ENCODE measurements at places on chromosomes 7 and 10.

- no peak for DNase-seq
Measured at GRCh38 chr10:44923611-44924010, 12.5 kb downstream of the TMEM72 start.

GRCh38 chr7:157439149-157439548 is 102.3 kb downstream of the DNAJB6 start:
- DNase-seq: peak; percentile 30

- no peak for DNase-seq
Measured at GRCh38 chr7:73437621-73438416, 4.2 kb downstream of the FZD9 start.

DNA sequence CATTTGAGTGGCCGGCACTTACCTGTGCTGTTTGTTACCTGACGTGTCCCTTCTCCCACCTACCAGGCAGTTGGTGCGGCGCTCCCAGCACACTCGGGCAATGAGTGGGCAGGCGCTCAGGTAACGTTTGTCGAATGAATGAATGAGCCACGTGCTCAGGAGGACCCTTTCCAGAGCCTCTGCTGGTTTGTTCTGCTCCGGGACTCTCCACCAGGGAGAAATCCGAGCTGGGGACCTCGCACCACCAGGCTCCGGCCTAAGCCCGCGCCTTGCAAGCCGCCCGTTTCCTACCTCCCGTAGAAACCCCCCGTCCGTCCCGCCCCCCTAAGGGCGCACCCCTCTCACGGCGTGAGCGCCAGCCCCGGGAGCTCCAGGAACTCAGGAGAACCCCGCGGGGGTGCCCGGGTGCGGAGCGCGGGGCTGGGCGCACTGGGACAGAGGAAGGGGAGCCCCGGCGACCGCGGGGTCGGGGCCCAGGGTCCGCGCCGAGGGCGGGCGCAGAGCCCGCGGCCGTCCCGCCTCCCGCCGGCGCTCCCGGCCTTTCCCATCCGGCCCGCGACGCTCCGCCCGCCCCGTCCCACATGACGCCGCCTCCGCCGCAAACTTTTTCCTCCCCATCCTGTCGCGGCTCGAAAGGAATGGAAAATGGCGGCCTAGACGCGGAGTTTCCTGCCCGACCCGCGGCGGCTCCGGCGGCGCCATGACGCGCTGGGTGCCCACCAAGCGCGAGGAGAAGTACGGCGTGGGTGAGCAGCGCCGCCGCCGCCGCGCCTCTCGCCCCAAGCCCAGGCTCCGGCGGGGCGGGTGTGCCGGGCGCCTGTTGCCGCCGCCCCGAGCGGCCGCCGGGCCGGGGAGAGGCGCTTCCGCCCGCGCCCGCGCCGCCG is at the start of gene DOCK1:
TSS of gene DOCK1 (plus strand) at position 611 of the 884 bp plus-strand sequence. CDS start at position 701, 90 bp downstream.
- no peak for DNase-seq

DNA sequence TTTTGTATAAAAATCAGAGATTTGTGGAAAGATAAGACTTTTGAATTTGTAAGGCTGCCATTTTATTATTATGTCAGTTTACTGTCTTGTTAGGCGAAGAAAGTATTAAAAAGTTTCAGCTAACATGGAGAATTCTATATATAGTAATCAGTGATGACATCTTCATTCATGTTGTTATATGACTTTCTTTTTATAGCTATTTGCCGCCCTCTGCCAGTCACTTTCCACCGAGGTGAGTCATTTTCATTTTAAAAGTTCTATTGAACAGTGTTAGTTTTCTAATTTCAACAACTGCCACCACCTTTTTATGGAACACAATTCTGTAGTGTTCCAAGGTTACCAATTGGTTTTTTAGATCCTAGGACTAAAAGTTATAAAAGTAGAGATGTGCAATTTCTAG is 11.8 kb downstream of the CUTC start:
- no peak for DNase-seq

DNA sequence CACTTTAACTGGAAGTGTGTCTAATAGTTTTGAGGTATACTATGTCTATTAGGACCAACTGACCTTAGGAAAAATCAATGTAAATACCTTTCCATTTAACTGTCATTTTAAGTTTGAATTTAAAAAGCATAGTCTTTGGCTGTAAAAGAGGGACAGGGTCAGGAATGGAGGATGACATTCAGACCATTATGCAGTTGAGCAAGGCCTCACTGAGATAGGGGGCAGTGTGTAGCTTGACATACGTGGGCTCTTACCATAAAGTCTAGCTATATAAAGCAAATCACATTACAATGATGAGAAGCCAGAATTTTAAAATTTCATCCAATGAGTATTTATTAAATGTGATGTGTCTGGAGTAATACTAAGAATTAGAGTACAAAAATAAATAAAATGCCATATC is 17.9 kb downstream of the PALS2 start:
- DNase-seq: no peak

DNA sequence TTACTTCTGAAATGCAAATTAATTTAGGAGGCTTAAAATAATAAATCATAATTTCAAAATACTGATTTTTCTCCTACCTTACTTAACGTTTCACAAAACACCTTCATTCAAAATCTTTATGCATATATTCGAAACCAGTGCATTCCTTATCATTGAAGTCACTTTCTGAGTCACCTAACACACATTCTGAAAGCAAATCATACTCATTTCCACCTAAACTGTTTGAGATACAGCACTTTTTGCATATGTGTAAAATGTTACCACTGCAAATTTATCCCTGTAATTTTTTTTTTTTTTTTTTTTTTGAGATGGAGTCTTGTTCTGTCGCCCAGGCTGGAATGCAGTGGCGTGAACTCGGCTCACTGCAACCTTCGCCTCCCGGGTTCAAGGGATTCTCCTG is 15.7 kb downstream of the PPP3CB start:
- no peak for DNase-seq

DNA sequence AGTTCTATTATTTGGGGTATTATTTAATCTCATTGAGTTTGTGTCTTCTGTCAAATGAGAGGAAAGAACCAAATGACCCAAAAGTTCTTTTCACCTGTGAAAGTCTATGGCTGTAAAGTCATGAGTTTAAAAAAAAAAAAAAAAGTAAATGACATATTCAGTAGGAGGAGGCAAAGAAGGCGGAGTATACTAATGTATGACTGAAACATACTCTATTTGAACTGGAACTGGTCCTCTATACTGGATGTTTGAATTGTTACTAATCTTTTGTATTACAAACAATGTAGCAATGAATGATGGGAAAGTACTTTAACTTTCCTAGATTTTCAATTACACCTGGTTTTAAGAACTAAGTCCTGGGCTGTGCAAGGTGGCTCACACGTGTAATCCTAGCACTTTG is 24.9 kb upstream of the GSAP start:
- DNase-seq: no peak

DNA sequence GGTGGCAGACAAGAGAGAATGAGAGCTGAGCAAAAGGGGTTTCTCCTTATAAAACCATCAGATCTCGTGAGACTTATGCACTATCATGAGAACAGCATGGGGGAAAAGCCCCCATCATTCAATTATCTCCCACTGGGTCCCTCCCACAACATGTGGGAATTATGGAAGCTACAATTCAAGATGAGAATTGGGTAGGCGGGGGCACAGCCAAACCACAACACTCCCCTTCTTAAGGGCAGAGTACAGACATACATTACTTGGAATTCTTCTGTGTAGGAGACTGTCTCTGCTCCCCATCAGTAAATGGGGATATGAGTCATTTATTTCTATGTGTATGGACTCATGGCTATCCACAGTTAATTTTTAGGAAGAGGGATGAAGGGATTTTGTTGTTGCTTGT is 31.2 kb downstream of the FAM171A1 start:
- DNase-seq: no peak

GRCh38 chr7:15652776-15653290 is 33.6 kb downstream of the MEOX2 start:
- DNase-seq: no peak

GRCh38 chr10:25176421-25176968 is 1.7 kb downstream of the GPR158 start:
- DNase-seq: no peak

DNA sequence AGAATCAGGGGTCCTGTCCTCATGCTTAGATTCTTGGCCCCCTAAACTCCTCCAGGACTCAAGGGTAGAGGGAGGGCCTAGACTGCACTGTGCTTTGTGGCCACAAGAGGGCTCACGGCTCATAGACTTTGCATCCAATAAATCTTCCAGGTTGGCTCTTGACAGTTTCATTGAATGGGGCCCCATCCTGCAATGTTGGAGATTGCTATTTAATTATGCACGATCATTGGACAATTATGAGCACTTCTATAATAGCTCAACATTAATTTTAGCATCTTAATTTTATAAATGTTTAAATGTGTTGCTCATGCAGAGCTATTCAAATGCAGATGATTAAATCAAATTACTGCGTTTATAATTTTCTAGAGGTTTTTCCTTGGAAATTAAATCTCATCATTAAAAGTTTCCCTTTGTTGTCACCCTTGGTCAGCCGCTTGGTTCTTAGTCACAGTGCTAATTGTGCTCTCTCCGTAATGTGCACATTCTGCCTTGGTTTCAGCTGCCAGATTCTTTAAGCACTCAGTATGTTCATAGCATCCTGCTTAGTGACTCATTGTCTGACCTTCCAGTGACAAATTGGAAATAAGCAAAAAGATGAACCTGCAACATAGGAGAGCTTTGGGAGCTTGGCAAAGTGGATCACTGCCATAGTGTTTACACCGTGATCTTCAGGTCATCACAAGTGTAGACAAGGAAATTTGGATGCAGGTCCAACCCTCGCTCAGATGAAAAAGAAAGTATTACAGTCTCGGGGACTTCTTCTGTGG is 33.4 kb upstream of the PLPP4 start:
- DNase-seq: no peak

DNA sequence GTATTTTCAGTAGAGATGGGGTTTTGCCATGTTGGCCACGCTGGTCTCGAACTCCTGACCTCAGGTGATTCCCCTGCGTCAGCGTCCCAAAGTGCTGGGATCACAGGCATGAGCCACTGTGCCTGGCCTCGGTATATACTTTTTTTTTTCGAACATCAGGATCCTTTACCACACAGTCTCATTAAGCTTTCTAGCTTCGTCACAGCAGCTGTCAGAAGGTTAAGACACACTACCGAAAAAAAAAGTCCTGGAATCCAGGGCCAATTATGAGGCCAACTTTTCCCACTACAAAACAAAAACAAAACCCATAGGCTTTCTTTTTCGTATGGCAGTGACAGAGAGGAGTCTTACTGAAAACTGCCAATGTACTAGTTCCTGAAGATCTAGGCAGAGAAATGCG is 30.7 kb downstream of the ZC3HC1 start:
- no peak for DNase-seq

GRCh38 chr7:95772298-95772770 is at the start of gene DYNC1I1:
DYNC1I1 (plus strand) TSS chr7:95772554; CDS start chr7:95804730, 32,176 bp downstream.
- peak; percentile 58 for DNase-seq

DNA sequence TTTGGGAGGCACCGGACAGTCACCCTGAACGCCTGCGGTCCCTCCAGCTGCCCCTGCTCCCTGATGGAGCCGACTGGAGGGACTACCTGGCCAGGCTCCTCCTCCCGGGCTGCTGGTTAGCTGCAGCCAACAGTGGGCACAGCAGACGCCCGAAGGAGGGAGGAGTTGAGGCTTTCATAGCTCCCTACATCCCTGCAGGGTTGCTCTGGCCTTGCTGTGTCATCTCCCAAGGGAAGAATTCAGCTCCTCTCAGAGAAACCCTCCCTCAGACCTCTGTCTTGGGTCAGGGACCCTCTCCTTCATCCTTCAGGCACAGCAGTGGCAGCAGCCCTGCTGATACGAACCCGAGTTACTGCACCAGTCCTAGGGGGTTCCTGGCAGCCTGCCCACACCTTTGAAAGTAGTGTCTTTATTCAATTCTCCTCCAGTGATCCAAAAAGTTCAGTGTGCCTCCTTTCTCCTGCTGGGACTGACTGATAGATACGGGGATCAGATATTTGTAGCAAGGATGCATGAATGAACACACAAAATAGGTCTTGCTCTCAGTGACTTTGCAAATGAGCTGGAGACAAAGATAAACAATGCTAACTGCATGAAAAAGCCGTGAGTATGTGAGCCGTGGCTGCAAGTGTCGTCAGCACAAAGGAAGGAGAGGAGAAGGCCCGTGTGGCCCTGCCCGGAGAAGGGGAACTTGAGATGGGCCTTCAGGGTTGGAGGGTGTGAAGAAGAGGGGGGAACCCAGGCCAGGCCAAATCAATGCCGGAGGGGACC is 136.6 kb downstream of the PRKAG2 start:
- no peak for DNase-seq

All from RWPE2 (cell line).